ENCODE measurements at places on chromosomes 16 and 17. TPM values are rescaled to one million over a fixed set of nuclear protein-coding genes. Genes with fewer than 3 reads are reported as not detected.

GRCh38 chr16:83973077-83973476 lies 5.0 kb downstream of the NECAB2 start:
- no peaks in the 10 kb centered on the region for H3K36me3 ChIP-seq
- H3K27me3 ChIP-seq, result peaks cover 8% of the 10 kb centered on the region
- DNase-seq, result peak; percentile 85
- H3K4me3 ChIP-seq, result no peak overlapping the region
- no peak overlapping the region for H3K27ac ChIP-seq
- H3K4me1 ChIP-seq, result no peaks in the 10 kb centered on the region

- H3K36me3 ChIP-seq, result peaks cover 10% of the 10 kb centered on the region
- peaks cover 22% of the 10 kb centered on the region for H3K4me1 ChIP-seq
- H3K4me3 ChIP-seq, result no peak overlapping the region
- DNase-seq, result no peak
- peak overlapping the region; percentile 25 for H3K27ac ChIP-seq
- no peaks in the 10 kb centered on the region for H3K27me3 ChIP-seq
Measured at GRCh38 chr16:84759061-84759460, 59.3 kb downstream of the USP10 start.

DNA sequence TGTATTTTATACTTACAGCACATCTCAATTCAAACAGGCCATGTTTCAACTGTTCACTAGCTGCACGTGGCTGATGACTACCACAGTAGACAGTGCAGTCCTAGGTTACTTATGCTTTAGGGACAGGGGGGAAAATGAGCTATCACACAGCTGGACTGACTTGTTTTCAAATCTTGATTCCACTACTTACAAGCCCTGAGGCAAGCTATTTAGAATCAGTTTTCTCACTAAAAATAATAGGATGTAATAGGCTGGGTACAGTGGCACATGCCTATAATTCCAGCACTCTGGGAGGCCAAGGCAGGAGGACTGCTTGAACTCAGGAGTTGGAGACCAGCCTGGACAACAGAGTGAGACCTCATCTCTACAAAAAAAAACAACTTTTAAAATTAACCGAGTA lies 10.3 kb downstream of the GLG1 start:
- peaks cover 8% of the 10 kb centered on the region for H3K36me3 ChIP-seq
- H3K27ac ChIP-seq, result no peak overlapping the region
- peaks cover 57% of the 10 kb centered on the region for H3K4me1 ChIP-seq
- no peak for DNase-seq

GRCh38 chr16:57178196-57178595 lies 7.6 kb downstream of the PSME3IP1 start:
- peak overlapping the region; percentile 43 for H3K27ac ChIP-seq
- no peak for DNase-seq
- H3K36me3 ChIP-seq, result peaks cover 7% of the 10 kb centered on the region
- H3K27me3 ChIP-seq, result no peaks in the 10 kb centered on the region
- peaks cover 37% of the 10 kb centered on the region for H3K4me1 ChIP-seq

The C17orf107 gene
- 1.5 TPM for total RNA-seq

The C16orf86 gene
- total RNA-seq, result 0.85 TPM

The JUP gene
- total RNA-seq, result 18.8 TPM

The CDH13 gene
- 45.1 TPM for total RNA-seq
